SJSA1 (cell line): ENCODE measurements at places on chromosomes 1 and 21. TPM values are rescaled to one million over a fixed set of nuclear protein-coding genes. Genes with fewer than 3 reads are reported as not detected.

CCDC30 gene
- 0.13 TPM in 1 of 2 replicates, not detected in the other for total RNA-seq

TCEA3 gene
- total RNA-seq: 1.3 and 1.7 TPM in 2 replicates

FNDC10 gene
- 0.50 and 0.76 TPM in 2 replicates for total RNA-seq

OLIG2 gene
- total RNA-seq: not detected in 2 replicates

MYBPHL gene
- not detected in 2 replicates for total RNA-seq

- DNase-seq: no peak
Observed at GRCh38 chr1:223260712-223261111, 103.3 kb downstream of the SUSD4 start.

GRCh38 chr1:235069577-235070563 lies 58.8 kb downstream of the TOMM20 start:
- DNase-seq: peak; percentile 32

GRCh38 chr1:1548591-1548990 lies 8.2 kb upstream of the TMEM240 start:
- no peak for DNase-seq

GRCh38 chr1:44030605-44031251 lies 534 bp downstream of the SLC6A9 start:
- peak; percentile 65 for DNase-seq

DNA sequence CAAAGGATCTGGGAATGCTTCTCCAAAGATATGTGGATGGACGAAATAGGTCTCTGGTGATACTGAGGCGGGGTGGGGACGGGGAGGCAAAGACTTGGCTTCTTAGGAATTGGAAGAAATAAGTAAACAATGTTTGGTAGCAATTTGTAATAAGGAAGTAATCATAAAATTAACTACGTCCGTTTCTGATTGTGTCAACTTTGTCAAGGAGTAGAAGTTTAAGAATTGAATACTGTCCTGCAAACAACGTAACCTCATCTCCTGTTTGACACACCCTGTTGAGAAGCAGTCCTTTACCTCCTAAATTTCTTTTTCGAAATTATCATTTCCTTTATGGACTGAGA lies 471 bp downstream of the POLR3C start:
- no peak for DNase-seq

DNA sequence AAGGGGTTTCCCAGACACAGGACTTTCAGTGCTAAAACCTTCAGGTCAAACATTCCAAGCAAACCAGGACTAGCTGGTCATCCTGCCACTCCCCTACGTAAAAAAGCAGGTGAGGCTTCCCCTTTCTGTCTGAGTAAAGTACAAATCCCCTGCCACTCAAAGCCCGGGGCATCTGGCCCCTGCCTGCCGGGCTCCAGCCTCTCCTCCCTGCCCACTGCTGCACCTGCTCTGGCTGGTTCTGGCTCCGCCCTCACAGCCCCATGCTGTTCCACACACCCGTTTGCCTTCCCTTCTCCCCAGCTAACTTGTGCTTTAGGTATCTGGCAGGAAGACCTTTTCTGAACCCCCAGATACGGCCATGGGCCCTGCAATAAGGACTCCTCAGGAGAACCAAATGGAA lies 23.3 kb upstream of the S100A7 start:
- DNase-seq: no peak
